ENCODE measurements at places on chromosomes 7 and 10.

- DNase-seq: peak; percentile 83
These were observed 37.6 kb downstream of the SGMS1 start for GRCh38 chr10:50585921-50586739.

DNA sequence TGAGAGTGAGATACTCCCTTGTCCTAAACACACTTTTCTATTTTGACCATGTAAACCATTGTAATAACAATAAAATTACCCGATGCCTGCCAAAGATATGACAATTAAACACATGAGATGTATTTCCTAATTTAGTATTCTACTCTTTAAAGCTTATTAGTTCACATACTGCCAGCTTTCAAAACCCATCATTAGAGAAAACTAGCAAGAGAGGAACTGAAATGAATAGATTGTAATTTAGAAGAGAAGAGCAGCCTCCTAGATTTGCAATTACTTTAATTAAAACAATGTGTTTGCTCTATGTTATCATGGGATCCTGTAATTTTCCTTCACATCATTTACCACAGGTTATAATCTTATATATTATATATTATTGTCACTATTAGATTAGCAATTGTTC, 428.2 kb downstream of the THSD7A start:
- no peak for DNase-seq

DNA sequence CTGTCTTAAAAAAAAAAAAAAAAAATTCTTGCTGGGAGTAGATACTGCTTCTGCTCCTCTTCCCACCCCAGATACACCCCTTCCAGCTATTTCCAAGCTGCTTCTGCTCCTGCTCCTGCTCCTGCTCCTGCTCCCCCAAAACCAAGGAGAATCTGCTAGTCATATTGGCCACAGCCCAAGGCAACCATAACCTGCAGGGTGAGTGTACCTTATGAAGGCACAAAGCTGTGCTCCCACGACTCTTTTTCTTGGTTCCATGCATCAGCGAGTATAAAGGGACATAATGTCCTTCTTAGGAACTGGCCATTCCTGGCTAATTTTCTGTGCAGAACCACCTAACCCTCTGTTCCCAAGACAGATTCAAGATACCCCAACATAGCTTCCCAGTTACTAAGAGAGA, 129.5 kb upstream of the CDK1 start:
- DNase-seq: no peak

- no peak for DNase-seq
These were observed 33.2 kb downstream of the MAD1L1 start for GRCh38 chr7:2199528-2199927.

DNA sequence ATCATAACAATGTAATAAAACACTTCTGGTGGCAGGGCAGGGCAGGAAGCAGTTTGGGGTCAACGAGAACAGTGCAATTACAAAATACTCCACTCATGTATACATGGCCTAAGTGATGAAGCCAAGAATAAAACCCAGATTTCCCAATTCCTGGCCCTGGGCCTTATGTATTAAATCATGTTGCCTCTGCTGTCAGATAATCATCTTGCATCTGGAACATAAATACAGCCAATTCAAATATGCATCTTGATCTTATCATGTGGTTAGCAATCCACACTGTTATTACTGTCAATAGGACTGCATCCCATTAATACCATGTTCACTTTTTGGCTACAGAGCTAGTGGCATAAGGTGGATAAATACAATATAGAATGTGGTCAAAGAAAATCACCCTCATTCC, 186.5 kb upstream of the SLC25A13 start:
- no peak for DNase-seq

DNA sequence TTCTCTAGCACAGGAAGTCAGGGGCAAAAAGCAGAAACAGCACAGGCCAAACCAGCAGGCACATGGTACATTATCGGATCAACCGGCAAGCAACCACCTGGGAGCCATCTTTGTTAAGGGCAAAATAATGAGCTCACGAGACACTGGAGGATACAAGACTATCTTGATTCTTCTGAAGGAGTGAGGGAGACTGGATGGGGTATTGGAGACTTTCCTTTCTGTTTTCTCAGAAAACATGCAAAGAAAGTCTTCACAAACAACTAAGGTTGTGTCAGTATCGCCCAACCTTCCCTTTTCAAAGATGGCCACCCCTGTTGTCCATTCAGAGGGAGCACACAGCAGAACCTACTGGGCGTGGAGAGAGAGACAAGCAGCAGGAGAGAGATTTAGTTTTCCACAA, 29.6 kb downstream of the GOLGA7B start:
- DNase-seq: no peak

- DNase-seq: no peak
These were observed 16.6 kb upstream of the AP5Z1 start for GRCh38 chr7:4758791-4759190.

GRCh38 chr10:72328829-72329204, 25.9 kb downstream of the DNAJB12 start:
- DNase-seq: no peak

DNA sequence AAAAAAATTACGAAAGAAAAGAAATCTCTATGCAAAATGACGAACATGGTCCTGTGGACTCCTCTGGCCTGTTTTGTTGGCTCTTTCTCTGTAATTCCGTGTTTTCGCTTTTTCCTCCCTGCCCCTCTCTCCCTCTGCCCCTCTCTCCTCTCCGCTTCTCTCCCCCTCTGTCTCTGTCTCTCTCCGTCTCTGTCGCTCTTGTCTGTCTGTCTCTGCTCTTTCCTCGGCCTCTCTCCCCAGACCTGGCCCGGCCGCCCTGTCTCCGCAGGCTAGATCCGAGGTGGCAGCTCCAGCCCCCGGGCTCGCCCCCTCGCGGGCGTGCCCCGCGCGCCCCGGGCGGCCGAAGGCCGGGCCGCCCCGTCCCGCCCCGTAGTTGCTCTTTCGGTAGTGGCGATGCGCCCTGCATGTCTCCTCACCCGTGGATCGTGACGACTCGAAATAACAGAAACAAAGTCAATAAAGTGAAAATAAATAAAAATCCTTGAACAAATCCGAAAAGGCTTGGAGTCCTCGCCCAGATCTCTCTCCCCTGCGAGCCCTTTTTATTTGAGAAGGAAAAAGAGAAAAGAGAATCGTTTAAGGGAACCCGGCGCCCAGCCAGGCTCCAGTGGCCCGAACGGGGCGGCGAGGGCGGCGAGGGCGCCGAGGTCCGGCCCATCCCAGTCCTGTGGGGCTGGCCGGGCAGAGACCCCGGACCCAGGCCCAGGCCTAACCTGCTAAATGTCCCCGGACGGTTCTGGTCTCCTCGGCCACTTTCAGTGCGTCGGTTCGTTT, 83.5 kb upstream of the SLF2 start:
- DNase-seq: no peak
